NCI-H2029 treated with DMSO at 0.1 percent for 48 hours (cell line): ENCODE measurements at places on chromosomes 3 and 15.

DNA sequence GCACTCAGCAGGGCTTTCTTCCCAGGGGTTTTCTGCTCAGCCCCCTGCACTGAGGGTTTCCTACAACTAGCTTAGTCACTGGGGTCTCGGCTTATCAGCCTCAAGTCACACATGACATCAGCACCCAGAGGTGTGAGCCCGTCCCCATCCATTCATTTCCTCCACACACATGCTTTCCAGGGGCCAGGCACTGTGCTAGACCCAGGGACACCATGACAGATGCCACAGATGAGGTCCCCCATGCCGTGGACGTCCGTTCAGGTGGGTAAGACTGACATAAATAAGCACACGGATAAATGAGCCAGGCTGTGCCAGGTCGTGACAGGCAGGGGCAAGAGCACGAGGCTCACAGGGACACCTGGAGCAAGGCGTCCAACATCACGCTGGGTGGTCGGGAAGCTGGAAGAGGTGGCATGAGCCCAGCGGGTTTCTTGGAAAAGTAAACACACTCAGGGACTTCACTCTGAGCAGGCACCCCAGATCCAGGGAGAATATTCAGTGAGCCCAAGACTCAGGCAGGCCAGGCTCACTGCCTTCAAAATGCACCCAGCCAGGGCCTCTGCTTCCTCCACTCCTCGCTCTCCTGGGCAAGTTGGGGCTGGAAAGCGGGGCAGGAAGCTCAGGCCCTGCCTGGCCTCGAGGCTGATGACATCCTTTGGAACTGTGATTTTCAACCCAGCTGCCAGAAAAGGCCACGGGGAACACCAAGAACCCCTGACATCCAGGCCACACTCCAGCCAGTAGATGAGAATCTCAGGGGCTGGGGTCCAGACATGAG is 139.3 kb downstream of the CHSY1 start:
- DNase-seq: no peak

DNA sequence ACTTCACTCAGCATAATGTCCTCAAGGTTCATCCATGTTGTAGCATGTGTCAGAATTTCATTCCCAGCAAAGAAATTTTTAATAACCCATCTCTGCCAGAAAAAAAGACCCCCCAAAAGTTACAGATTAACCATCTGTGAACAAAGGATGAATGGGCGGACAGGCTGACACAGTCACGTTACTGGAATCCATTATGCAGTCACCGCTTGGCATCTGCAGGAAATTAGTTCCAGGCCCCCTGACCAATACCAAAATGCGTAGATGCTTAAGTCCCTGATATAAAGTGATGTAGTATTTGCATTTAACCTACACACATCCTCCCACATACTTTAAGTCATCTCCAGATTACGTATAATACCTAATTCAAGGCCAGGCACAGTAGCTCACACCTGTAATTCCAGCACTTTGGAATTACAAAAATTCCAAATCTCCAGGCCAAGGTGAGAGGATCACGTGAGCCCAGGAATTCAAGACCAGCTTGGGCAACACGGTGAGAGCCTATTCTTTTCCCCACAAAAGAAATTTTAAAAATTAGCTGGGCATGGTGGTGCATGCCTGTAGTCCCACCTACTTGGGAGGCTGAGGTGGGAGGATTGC is 1.5 kb upstream of the SLC12A8 start:
- DNase-seq: no peak

DNA sequence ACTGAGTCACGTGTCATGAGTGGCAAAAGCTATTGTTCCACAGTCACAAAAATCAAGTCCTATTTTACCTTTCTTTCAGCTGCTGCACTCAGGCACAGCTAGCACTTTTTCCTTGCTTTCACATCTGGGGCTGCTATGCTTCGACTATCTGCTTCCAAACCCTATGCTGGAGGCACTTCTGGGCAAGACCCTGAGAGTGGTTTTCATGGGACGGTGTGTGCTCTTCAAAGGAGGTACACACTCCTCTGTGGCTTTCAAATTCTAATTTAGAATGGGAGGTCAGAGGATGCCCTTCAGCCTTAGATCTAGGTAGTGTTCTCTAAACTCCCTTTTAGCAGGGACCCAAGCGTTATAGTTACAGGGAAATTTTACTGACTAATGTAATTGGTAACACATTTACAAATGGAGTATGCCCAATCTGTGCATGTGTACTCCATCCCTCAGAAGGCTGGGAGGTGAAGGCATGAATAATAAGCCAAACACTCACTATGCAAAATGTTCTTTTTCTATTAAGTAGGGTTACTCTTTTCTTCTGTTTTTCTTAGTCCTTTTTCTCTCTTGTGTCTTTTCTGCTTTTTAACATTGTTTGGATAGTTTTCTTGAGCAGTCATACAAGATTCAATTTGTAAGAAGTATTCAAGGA is 188.3 kb downstream of the LSAMP start:
- no peak for DNase-seq

DNA sequence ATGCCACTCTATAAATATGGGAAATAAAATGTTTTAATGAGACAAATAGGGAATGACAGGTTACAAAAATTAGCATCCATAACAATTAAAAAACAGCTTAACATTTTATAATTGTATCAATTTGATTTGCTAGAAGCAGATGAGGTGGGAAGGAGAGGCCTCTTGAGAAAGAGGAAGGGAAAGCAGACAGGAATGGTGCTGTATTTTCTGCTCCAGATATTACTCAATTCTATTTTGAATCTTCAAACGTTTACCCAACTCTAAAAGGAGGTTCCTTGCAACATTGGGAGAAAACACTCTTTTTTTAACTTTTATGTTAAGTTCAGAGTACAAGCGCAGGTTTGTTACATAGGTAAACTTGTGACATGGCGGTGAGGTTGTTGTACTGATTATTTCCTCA is 44.9 kb upstream of the ALDH1A3 start:
- no peak for DNase-seq

GRCh38 chr3:119518026-119518425 is 19.7 kb downstream of the TIMMDC1 start:
- no peak for DNase-seq

DNA sequence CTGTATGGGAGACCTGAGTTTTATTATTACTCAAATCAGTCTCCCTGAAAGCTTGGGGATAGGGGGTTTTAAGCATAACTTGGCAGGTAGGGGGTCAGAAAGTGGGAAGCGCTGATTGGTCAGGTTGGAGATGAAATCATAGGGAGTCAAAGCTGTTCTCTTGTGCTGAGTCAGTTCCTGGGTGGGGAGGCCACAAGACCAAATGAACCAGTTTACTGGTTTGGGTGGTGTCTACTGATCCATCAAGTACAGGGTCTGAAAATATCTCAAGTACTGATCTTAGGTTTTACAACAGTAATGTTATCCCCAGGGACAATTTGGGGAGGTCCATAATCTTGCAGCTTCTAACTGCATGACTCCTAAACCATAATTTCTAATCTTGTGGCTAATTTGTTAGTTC is 17.8 kb upstream of the IQCF6 start:
- DNase-seq: no peak

GRCh38 chr3:14510838-14511622 is 29.1 kb downstream of the GRIP2 start:
- no peak for DNase-seq

GRCh38 chr3:140292684-140293083 is 357.7 kb downstream of the CLSTN2 start:
- DNase-seq: no peak

DNA sequence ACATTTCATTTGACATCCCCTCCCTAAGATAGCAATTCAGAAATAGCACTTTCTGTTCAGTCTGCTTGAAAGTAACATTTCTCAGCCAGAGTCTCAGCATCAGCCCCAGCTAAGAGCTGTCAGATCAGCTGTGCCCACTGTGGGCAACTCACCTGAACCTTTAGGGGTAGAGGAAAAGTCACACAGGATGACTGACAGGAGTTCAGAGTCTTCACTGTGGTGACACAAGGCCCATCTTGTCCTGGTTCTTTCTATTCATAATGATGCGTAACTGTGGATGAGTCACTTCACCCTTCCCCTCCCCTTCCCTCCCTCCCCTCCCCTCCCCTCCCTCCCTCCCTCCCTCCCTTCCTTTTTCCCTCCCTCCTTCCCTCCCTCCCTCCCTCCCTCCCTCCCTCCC is 96.1 kb upstream of the RASGRP1 start:
- DNase-seq: no peak
